ENCODE measurements at places on chromosomes 1 and 21. TPM values are rescaled to one million over a fixed set of nuclear protein-coding genes. Genes with fewer than 3 reads are reported as not detected.

DNA sequence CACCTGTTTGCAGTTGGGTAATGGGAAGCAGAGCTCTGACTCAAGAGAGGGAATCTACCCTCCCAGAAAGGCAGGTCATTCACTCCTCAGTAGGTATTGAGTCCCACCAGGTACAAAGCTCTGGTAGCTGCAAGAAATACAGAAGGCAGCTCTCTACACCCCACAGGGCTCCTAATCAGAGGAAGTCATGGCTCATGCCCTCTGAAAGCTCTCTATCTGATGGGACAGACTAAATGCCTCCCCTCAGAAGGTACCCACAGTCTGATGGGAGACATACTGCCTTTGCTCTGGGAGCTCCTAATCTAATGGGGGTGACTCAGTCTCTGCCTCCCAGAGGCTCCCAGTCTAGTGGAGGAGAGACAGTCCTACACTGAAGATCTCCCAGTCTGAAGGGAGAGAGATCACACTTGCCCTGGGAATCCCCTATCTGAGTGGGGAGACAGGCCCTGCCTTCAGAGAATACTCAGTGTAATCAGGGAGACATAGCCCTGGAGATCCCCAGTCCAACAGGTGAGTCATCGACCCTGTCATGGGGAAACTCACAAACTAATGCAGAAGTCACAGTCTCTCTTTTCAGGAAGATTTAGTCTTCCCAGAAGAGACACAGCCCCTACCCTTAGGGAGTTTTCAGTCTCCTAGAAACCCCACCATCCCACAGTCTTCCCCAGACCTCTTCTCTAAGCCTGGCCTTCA lies 23.7 kb downstream of the CAMK1G start:
- no peak for DNase-seq

GRCh38 chr1:183228347-183229220 lies 42.5 kb downstream of the LAMC2 start:
- no peak for DNase-seq

DNA sequence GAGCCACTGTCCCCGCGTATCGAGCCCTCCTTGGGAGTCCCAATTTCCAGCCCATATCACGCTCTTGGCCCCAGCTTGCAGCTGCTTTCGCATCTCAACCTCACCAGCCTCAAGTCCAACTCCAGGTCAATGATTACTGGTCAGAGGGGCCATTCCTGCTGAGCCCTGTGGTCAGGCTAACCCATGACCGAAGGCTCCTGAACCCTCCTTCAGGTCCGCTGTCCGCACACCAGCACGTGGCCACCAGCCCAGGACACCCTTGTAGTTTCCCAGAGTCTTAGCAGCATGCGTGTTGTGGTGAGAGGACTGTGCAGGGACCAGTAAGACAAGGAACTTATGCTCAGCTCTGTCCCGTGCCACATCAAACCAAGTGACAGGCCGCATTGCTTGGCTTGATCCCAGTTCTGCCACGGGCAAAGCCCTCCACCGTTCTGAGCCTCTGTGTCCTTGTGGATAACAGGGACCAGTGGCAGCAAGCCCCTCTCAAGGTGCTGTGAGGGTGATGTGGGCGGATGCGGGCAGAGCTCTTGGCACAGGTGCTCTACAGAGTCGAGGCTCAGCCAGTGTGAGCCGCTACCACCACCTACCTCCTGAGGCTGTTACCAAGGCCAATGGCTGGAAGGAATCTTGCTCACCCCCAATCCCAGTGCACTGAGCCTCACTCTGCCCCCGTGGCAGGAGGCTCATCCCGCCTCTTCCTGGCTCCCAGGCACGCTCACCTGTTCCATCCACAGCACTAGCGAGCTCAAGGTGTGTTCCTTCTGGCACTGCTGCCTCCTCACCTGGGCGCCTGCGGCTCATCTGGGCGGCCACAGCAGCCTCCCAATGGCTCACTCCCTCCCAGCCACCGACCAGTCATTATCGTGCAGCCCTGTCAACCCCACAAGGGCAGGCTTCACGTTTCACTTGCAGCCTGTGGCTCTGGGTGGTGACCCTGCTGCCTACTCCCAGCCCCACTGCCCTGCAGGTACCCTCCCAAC lies 20.4 kb downstream of the KRTAP10-1 start:
- no peak for DNase-seq

DNA sequence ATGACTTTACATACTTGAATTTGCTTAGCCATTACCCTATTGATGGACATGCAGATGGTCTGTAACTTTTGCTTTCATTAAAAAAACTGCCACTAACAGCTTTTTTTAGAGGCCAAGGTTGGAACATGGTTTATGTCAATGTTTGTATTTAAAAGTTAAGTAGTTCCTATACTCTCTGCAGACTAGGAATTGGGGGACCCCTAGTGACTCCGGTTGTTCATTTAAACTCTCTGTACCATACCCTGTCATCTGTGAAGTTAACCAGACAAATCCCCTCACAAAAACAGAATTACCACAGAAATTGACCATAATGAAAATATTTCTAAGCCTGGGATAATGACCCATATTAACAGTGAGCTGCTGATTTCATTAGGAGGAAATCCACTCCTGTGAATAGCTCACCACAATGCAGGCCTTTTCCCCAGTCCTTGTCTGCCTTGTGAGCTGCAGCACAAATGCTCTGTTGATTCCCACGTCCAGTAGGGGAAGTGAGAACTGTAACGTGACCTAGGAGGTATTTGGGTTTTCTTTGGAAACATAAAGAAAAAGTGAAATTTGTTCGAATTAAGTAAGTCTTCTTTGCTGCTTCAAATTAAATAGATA lies 30.2 kb upstream of the CD101 start:
- peak; percentile 10 for DNase-seq

DNA sequence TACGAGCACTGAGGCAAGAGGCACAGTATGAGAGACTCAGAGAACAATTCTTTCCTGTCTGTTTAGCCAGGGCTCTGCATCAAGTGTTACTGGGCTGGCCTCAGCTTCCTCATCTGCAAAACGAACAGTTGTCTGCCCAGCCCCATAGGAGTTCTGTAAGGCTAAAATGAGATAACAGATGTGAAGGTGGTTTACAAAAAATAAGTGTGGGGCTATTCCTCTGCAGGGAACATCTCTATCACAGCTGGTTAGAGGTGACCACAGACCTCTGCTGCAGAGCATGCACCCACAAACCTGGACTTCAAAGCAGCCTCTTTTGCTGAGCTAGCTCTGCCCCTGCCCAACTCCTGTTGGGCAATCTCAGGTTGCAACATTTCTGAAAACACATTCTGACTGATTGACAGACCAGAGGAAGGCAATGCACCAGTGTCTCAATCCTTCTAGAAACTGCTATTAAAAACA lies 10.5 kb upstream of the OLIG1 start:
- DNase-seq = no peak

The INKA2 gene
- 7.9 TPM for total RNA-seq

The KCNJ9 gene
- not detected for total RNA-seq

The SPRR1A gene
- not detected for total RNA-seq

The TMEM201 gene
- total RNA-seq = 8.2 TPM

The PDE9A gene
- total RNA-seq = 46.4 TPM

The DTL gene
- total RNA-seq = 0.17 TPM

The PCBP3 gene
- 7.5 TPM for total RNA-seq

The GSTM1 gene
- total RNA-seq = not detected

DNA sequence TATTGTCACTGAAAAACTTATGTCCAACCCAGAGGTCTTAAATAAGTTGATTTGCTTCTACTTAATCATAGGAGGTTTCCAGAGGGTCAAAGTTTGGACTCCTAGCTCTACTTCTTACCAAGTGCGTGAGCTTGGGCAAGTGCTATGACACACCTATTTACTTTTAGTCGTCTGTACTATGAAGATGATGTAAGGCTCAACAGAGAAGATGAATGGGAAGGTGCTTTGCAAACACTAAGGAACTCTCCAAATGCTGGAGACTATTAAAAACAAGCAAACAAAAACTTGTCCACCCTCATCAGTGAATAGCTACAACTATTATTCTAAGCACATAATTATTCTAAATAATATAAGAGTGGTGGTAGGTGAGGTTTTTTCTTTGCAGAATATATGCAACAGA lies 232.3 kb upstream of the USP24 start:
- DNase-seq = no peak

- DNase-seq = no peak
Measured at GRCh38 chr1:26570287-26570686, 40.7 kb downstream of the RPS6KA1 start.

DNA sequence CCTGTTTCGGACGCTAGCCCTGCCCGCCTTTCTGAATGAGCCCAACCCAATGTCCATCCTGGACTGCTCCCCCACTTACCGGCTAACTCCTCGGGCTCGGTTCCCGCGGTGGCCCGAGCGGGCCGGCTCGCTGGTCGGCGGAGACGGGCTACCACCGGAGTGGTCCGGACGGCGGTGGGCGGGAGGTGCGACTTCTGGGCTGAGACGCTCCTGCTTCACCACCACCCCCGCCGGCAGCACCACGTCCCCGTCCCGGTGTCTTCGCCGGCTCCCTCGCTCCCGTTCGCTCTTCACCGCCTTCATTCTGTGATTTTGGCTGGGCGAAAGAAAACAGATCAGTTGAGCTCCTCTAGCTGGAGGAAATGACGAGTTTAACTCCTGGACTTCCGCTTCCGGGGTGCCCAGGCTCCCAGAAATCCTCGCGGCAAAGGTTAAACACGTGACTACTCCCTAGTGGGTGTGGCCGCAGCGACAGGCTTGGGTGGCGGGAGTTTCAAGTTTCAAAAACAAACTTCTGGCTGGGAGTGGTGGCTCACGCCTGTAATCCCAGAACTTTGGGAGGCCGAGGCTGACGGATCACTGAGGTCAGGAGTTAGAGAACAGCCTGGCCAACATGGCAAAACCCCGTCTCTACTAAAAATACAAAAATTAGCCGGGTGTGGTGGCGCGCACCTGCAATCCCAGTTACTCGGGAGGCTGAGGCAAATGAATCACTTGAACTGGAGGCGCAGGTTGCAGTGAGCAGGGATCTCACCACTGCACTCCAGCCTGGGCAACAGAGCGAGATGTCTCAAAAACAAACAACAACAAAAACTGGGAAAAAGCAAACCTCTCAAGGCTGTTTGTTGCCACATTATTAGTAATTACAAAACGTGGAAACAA lies at the start of gene SNIP1:
Gene SNIP1 (minus strand): TSS at position 367 of the 882 bp plus-strand sequence. CDS start 64 bp downstream, at position 303.
- peak; percentile 98 for DNase-seq

The SLAMF6 gene
- 1.3 TPM for total RNA-seq

DNA sequence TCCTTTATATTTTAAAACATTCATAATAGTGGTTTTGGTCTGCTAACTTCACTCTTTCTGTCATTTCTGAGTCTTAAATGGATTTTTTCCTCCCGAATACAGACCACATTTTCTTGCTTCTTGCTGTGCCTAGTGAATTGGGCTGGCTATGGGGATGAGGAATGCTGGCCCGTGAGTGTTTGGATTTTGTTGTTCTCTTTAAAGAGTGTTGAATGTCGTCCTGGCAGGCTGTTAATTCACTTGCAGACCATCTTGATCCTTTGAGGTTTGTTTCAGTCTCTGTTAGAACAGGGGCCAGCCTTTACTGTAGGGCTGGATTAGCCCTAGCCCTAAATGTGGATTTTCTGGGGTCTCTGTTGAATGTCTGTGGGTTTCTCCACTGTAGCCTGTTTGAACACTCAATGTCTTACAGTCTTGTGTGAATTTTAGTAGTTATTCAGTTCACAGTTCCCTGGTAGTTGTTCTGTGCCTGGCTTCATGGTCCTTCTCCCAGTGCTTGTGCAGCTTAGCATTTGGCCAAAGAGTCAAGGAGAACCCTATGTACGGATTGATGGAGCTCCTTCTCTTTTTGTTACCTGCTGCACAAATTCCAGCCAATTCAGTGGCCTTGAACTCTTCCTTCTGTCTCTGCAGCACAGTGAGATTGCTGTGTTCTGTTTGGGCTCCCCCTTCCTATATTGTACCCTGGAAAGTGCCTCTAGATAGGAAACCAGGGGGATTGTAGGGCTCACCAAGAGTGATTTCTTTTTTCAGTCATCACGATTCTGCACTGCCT lies 95.7 kb downstream of the DYRK1A start:
- DNase-seq = no peak

The KLHL21 gene
- 184 TPM for total RNA-seq

The CYP4Z1 gene
- 1.4 TPM for total RNA-seq

GRCh38 chr1:2208309-2209239 lies 14.0 kb upstream of the FAAP20 start:
- no peak for DNase-seq

- DNase-seq = no peak
Measured at GRCh38 chr1:229479660-229480399, 28.3 kb downstream of the NUP133 start.

DNA sequence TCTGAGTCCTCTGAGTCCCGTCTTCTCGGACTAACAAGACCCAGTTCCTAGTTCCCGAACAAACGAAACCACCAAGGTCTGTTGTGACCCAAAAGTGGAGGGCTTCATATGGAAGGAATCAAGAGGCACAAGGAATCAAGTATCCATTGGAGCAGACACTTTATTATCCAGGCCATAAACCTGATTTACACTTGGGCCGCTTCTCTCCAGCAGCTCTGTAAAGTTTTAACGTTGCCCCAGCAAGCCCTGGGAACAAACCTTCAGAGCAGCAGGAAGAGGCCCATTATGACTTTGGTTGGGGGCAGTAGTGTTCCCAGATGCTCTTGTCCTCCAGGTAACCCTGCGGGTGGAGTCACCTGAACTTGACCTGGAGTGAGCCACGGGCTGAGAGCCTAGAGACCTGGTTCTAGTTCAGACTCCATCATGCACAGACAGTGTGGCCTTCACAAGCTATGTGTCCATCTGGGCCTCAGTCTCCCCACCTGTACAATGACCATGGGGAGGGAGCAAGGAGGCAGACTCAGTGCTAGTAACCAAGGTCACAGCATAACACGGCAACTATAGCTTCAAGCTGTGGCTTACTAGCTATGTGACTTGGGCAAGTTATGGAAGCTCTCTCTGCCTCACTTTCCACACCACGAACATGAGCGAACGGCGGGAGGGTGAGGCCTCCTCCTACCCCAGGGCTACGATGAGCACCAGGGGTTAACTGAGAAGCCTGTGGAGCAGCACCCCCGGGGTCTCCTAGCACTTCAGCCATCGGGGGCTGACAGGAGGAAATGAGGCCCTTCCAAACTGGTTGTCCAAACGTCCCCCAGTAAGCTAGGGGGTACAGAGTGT lies 95.7 kb downstream of the GLIS1 start:
- DNase-seq = no peak

DNA sequence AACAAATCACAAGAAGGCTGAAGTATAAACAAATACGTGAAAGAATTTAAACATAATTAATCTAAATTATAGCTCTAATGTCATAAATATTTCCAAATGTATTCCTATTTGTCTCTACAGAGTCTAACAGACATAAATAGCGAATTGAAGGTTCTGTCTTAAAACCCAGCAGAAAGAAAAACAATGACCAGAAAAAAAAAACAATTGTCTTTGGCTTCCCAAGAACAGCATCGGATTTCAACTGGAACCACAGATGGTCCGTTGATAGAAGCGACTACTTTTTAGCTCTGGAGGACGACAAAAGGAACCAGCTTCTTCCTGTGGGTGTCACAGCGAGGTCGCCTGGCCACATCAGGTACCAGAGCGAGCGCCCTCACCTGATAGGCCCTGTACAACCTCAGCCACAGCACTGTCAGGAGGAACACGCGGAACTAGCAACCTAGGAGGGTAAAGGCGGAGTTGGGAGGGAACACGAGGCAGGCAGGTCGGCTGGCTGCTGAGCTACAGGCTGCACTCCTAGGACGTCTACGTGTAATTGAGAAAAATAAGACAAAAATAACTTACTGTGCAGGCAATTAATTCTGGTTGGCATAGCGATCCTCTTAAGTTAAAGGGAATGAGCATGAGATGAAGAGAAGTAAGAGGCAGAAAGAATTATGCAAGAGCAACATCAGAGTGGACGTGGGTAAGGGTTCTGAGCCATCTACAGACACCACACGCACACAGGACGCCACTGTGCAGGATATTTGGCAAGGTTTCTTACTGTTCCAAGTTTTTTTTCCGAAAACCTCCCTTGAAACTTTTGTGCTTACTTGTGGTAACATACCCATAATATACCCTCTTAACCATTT lies 16.7 kb upstream of the PRDM15 start:
- DNase-seq = no peak
